Activated B cell treated with CpG ODN at 0.5 μM for 24 hours (primary cell): ENCODE measurements at places on chromosomes 3 and 15.

- no peak for DNase-seq
Observed at GRCh38 chr3:158768881-158769543, 32.8 kb upstream of the MFSD1 start.

- DNase-seq: no peak
Observed at GRCh38 chr3:128051459-128051836, 789 bp upstream of the SEC61A1 start.

- no peak for DNase-seq
Observed at GRCh38 chr3:175478301-175478700, 619.2 kb downstream of the NAALADL2 start.

GRCh38 chr3:58020783-58021071 is 12.5 kb downstream of the FLNB start:
- DNase-seq: no peak

DNA sequence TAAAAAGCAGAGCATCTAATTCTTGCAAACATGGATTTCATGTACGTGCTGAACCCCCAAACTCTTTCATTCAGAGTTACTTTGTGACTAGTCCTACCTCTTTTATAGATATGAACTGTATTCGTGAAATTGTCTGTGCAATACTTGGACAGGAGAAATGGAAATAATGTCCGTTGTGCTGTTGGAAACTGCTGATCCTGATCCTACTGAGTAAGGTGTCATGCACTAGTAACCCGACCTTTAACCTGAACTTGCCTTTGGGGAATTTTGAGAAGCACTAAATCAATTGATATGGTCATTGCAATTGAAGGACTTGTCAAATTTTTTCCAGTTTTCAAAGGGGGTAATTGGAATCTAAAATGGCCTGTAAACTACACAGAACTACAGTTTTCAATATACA is 856.4 kb downstream of the ROBO1 start:
- no peak for DNase-seq

GRCh38 chr3:183823963-183824362 is 1.4 kb downstream of the MAP6D1 start:
- no peak for DNase-seq
